ENCODE measurements at places on chromosomes 3 and 15.
A peak's percentile ranks its signal among the peaks of the same experiment; 100 is the strongest.

DNA sequence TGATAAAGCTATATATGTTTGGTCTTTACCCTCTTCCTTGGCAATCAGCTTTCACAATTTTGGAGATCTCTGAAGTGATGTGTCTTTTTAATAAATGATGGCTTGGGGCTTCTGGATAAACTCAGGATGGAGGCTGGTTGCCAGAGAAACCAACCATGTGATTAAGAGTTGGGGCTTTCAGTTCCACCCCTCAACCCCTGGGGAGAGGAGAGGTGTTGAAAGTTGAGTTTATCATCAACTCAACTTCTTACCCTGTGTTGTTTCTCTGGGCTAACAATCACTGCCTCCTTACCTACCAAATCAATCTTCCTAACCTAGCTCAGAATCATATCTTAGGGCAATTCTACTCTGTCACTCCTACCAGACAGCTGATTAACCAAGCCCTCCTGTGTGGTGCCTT, 735.8 kb downstream of the ZPLD1 start:
- no peak for DNase-seq

- DNase-seq = no peak
These were observed 50.3 kb upstream of the PLXND1 start for GRCh38 chr3:129656659-129657247.

- DNase-seq = no peak
These were observed 25.6 kb downstream of the MITF start for GRCh38 chr3:69764861-69765260.

- DNase-seq = peak; percentile 18
These were observed 156.7 kb upstream of the ATP11B start for GRCh38 chr3:182636646-182637045.

DNA sequence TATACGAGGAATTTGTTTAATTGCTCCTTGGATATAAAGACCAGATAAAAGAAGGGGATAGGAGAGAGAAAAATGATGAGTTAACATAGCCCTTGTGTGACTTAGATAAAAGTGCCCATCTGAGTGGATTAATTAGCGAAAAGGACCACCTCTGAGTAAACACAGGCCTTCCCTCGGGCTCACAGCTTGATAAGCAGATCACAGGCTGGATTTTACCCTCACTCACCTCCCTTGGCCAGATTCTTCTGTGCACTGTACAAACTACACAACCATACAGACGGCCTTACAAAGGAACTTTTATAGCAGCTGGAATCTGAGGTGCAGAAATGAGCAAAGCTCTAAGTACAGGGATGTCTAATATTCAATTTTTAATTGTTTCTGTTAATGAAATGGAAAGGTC, 112.4 kb upstream of the STT3B start:
- no peak for DNase-seq

DNA sequence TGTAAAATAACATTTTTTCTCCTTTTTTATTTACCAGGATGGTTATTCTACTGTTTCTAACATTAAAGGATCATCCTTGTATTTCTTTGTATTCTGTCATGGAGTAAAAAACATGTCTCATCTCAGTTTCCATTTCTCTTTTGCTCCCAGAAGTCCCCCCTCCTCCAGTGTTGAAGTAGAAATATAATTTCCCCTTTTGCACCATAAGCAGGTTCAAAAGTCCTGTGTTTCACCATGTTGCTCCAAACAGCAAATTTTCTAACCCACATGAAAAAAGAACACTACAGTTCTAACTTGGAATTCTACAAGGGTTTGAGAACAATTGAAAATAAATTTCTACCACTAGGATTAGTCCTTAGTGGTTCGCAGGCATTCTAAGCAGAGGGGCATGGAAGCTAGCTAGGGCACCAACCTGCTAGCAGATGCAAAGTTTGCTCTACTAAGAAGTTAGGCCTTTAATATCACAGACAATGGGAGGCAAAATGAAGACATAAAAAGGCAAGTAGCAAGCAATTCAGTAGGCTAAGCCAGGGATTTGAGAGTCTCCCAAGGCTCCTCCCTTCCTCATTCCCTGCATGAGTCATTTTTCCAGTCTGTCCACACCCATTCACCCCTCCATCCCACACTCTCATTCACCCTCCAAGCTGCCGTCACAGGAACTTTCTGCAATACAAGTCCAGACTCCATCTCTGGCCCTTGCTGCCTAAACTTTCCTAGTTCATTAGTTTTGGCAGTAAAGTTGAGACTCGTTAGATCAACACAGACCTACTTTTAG, 2.3 kb upstream of the MBNL1 start:
- DNase-seq = peak; percentile 84
